ENCODE measurements at places on chromosomes 1 and 21.
A peak's percentile ranks its signal among the peaks of the same experiment; 100 is the strongest.

DNA sequence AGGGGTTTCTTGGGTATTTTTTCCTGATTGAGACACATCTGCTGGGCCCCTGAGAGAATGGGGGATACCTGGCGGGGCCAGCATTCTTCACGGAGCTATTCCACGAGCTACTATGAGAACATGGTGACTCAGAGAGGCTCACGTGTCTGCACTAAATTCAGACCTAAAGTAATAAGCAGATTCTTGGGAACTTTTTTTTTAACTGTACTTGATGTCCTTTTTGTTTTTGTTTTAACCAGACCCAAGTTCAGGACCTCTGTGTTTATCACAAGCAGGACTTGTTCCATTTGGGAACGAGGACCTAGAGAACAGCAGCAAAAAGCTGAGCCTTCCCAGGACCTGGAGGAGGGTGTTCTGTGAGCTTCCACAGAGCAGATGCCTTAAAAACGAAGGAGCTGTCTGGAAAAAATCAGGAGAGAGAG is 44.0 kb downstream of the EVA1C start:
- DNase-seq, result no peak

DNA sequence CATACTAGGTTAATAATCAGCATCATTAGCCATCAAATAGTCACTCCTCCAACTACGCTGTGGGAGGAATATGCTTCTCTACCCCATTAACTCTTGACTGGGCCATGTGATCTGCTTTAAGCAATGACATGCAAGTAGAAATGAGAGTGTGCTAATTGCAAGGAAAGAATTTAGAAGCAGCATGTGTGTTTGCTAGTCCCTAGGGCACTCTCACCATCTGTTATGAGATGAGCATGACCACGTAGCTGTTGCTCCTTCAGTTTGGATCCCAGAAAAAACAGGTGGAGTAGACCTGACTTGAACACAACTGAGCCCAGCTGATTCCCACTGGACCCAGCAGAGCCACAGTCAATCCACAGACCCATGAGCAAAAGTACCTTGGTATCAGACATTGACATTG is 19.7 kb upstream of the RGS7 start:
- no peak for DNase-seq

- DNase-seq, result no peak
These were observed 13.2 kb downstream of the ADGRB2 start for GRCh38 chr1:31750858-31751510.

DNA sequence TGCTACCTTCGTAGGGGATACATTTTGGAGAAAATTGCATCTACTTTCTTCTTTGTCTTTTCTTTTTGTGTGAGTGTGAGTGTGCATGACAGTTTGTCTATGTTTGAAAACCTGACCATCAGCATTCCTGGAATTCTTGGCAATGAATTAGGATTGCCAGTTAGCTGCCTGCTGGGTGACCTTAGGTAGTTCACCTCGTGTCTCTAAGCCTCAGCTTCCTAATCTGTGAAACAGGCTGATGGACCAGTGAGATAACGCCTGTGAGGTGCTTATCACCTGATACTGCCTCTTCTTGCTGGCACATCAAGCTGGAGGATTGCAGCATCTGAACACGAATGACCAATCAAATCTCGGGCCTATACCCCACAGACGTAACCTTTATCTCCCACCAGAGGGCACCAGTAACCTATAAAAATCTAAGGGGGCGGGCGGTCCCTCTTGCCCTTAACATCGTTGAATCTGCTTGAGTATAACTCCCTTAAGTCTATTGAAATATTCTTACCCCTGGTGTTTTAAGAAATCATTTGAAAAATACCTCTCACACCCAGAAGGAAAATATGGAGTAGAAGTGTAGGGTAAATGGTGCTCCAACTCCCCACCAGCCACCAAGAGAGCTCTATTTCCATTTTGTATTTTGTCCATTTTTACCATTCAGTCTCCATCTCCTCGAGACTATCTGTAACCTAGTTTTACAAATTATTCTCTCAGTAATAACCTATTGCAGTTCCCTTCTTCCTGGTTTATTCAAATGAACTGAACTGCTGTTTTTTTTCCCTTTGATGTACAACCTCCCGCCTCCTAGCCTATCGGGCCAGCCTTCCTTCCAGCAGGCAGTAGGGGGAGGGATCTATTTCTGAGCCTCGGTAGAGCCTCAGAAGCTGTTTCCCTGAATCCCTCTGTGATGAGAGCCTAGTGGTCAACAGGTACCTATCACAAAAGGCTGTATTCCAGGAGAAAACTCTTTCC is 49.7 kb downstream of the MDM4 start:
- DNase-seq, result no peak

DNA sequence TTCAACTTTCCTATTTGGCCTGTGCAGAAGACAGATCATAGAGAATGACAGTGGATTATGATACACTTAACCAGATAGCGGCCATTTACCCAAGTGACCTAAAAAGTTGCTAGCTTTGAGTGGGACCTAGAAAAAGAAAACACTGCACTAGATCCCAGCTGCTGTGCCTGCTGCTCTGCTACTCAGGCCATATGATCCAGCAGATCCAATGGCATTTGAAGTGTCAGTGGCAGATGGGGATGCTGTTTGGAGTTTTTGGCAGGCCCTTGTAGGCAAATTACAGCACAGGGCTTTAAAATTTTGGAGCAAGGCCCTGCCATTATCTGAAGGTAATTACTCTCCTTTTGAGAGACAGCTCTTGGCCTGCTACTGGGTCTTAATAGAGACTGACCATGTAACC is 74.0 kb upstream of the KCNE2 start:
- DNase-seq, result no peak

GRCh38 chr1:10149231-10149630 is 61.1 kb upstream of the KIF1B start:
- no peak for DNase-seq

DNA sequence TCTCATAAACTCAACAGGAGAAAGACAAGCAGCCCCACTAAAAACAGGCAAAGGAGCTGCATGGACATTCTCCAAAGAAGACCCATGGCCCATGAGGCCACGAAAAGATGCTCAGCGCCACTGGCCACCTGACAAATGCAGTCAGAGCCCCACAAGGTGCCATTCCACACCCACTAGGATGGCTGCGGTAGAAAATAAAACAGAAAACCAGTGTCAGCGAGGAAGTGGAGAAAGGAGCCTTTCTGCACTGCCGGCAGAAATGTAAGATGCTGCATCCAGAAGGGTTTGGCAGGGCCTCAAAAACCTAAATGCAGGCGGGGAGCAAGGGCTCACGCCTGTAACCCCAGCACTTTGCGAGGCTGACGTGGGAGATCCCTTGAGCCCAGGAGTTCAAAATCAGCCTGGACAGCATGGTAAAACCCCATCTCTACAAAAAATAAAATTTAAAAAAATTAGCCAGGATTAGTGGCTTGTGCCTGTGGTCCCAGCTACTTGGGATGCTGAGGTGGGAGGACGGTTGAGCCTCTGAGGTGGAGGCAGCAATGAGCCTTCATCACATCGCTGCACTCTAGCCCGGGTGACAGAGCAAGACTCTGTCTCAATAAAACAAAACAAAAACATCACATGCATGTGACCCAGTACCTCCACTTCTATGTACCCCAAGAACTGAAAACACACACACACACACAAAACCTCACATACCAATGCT is 4.2 kb downstream of the WNT9A start:
- peak; percentile 34 for DNase-seq

GRCh38 chr1:218297867-218298266 is 12.8 kb downstream of the RRP15 start:
- DNase-seq, result no peak

- DNase-seq, result peak; percentile 90
These were observed 232.1 kb upstream of the KAZN start for GRCh38 chr1:14366091-14367018.

GRCh38 chr1:16075337-16076030 is 2.0 kb upstream of the FAM131C start:
- DNase-seq, result no peak

- DNase-seq, result no peak
These were observed 6.1 kb downstream of the GPR137B start for GRCh38 chr1:236148470-236148845.

DNA sequence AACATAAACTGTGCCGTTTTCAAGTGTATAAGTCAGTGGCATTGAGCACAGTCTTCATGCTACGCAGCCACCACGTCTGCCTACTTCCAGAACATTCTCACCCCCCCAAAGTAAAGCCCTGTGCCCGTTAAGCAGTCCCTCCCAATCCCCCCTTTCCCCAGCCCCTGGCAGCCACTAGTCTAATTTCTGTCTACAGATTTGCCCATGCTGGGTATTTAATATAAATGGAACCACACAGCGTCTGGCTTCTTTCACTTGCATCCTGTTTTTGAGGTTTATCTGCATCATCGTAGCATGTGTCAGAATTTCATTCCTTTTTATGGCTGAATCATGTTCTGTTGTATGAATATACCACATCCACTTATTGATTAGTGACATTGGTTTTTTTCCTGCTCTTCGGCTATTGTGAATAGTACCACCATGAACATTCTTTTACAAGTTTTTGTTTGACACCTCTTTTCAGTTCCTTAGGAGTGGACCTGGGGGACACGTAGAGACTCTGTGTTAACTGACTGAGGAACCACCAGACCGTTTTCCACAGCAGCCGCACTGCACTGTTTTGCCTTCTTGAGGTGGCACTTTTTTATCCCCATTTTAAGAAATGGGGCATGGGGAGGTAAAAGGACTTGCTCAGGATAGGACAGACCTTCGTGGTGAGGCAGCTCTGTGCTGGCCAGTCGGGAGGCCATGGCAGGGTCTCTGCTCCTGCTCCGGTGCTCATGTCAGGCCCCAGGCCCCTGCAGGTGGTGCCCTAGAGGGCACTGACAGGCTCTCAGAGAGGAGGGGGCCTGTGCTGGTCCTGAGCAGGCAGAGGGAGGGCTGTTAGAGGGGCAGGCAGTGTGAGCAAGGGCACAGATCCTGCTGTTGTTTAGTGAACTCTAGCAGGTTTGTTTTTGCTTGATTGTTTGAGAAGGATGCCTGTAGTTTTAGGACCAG is 123.8 kb downstream of the PCBP3 start:
- no peak for DNase-seq

DNA sequence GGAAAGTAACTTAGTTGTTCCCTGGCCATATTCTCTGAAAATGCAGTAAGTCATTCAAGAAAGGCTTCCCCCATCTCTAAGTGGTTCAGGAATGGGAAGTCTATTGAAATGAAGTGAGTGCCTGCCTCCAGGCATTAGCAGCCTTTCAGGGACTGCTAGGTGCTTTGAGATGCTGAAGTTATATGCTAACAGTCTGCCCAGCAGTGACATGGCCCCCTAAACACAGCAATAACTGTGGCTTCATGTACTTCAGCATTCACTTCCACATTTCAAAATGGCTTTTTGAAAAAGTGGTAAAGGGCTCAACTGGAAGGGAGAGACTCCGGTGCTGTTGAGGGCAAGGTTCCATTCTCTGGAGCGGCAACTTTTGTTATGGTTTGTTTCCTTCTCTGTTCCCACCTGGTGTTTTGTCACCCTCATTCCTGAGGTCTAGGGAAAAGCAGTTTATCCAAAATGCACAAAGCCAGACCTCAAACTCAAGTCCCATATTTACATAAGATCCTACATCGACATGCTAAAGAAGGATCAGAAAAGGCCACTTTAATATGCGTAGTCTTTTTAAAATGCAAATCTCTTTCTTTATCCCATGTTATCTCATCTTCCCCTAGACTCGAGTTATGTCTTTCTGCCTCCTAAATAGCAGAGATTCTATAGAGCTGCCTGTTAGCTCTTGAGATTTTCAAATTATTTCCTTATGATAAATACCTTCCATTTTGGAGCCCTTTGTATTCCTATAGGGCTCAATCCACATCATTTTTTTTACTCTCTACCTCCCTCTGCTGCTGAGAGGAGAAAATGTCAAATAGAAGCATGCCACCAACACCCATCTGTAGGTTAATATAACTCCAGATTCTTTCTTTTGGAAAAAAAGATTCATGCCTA is 34.2 kb upstream of the LRRC8C start:
- DNase-seq, result no peak

DNA sequence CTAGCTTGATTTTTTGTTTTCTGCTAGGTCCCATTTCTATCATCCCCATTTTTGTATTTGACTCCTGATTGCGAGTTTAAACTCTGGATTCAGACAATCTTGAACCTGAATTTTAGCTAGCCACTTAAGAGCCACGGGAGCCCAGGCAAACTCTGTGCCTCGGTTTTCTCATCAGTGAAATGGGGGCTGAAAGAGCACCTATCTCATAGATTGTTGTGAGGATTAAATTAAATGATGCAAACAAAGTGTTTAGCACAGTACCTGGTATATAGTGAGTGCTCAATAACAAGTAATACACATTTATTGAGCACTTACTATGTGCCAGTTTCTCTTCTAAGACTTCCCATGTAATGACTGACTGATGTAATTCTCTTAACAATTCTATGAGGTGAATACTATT is 158.1 kb upstream of the POU3F1 start:
- no peak for DNase-seq

- DNase-seq, result no peak
These were observed 34.0 kb downstream of the ST6GALNAC5 start for GRCh38 chr1:76901158-76901767.

GRCh38 chr21:25688275-25689155 is 46.2 kb downstream of the ATP5PF start:
- DNase-seq, result no peak

DNA sequence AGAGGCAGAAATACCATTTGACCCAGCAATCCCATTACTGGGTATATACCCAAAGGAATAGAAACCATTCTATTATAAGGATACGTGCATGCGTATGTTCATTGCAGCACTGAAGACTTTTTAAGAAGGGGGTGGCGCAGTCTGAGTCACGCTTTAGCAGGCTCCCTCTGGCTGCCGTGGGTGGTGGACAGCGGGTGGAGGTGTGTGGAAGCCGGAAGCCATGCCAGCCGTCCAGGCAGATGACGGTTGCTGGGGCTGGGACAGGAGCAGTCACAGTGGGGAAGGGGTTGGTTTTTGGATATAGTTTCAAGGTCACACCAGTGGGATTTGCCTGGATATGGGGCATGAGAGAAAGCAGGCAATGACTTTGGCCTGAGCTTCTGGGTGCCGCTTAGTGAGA is 270.5 kb downstream of the GRIK3 start:
- no peak for DNase-seq

DNA sequence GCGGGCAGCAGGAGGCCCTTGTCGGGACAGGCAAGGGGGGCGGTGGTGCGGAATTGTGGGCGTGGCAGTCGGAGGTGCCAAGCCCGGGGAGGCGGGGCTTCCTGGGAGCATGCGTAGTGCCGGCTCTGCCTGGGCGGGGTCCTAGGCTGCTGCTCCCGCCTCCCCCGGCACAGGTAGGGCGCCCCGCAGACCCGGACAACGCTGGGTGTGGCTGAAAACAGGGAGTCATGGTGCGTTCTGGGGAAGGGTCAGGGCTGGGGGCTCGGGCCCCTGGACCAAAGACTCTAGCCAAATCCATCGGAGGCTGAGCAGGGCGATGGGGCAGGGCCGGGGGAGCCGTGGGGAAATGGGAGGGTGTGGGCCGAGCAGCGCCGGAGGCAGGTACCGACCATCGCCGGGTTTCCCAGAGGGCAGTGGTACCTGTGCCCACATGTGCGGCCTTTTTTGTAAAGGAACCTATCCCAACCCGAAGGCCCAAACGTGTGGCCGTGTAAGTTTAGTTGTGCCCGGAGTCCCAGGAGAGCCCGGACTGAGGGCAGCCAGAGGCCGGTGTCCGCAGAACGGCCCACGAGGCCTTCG is 231.9 kb downstream of the SDCCAG8 start:
- no peak for DNase-seq

GRCh38 chr1:201172999-201173610 is 17.5 kb upstream of the IGFN1 start:
- no peak for DNase-seq

GRCh38 chr1:159185121-159185520 is 13.7 kb downstream of the CADM3 start:
- DNase-seq, result no peak

- DNase-seq, result no peak
These were observed 49.4 kb upstream of the PARP1 start for GRCh38 chr1:226457307-226457712.

GRCh38 chr1:206012086-206012859 is 9.1 kb upstream of the RAB7B start:
- peak; percentile 62 for DNase-seq

- no peak for DNase-seq
These were observed 81.8 kb upstream of the SGIP1 start for GRCh38 chr1:66452162-66452561.

Measured in left hindlimb (tissue), 1 donor.